B cell (primary cell): ENCODE measurements at places on chromosomes 4 and X. TPM values are rescaled to one million over a fixed set of nuclear protein-coding genes. Genes with fewer than 3 reads are reported as not detected.

Gene ZNF518B
- 36.0 and 39.8 TPM in 2 replicates for total RNA-seq

Gene LARP7
- 57.4 and 62.2 TPM in 2 replicates for total RNA-seq

Gene SATL1
- total RNA-seq, result not detected in 2 replicates

Gene NDNF
- total RNA-seq, result not detected in 2 replicates

Gene MAOB
- total RNA-seq, result not detected in 2 replicates

Gene SMIM10L2A
- 0.53 and 0.76 TPM in 2 replicates for total RNA-seq
